ENCODE measurements at places on chromosomes 16 and 17. TPM values are rescaled to one million over a fixed set of nuclear protein-coding genes. Genes with fewer than 3 reads are reported as not detected.

DNA sequence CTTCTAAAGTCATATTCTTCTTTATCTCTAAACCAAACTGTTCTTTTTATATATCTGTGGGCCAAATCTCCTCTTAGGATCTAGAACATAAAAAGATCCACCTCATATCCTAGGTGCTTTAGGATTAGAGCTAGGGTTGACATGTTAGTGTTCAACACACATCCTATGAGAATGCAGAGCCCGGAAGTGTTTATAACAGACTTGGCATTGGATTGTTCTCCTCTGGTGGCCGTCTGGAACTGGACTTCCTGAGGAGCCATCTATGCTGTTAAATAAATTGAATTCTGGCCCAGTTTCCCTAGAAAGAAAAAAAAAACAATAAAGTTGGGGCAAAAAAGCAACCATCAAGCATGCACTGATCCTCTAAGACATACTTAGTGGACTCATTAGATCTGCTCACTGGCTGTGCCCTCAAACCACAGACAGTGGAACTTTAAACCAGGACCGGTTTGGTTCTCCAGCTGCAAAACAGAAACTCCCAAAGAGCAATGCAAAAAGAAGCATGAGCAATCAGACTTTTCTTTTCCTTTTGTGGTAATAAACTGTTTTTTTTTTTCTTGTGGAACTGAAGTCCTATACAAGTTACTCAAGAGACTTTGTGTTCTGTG is 182.5 kb downstream of the ZNF18 start:
- H3K36me3 ChIP-seq = no peaks in the 10 kb centered on the region
- H3K4me1 ChIP-seq = no peaks in the 10 kb centered on the region
- no peak overlapping the region for H3K27ac ChIP-seq

The MT3 gene
- 3.9 TPM for total RNA-seq

DNA sequence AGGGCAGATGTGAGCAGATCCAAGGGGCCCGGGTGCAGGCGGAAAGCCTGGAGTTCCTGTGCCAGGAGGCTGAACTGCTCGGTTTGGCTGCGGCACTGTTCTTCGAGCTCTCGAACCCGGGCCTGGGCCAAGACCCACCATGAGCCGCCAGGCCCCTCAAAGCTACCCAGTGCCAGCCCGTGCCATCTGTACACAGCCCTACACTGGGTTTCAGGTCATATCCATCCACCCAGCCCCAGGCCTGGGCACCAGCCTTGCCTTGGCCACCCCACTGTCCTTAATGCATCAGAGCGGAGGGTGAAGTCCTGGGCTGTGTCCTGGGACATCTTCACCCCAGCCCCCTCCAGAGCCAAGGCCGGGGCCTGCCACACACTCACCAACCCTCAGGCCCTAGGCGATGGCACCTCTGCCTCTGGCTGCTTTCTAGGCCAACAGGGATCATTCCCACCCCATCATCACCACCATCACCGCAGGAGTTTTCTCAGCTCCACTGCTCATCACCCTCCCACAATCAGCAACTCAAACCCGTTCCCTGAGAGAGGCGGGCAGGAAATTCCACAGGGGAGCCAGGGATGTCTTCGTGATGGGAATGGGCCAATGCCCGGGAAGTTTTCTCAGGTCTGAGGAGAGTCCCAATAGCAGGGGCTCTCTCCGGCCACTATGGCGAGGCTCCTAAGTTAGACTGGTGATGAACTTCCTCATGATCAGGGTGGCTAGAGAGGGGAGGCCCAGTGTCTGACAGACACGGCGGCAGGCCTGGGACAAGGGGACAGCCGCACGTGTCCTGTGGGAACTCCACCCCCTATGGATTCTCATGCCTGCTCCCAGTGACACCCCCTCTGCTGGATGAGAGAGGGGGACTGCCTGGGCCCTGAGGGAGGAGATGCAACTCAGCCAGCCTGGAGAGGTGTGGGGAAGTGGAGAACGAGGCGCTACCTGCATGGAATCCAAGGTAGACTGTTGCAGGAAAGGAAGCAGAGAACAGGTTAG is 9.1 kb downstream of the TSPOAP1 start:
- H3K27ac ChIP-seq = peak overlapping the region; percentile 42
- no peak for DNase-seq
- H3K27me3 ChIP-seq = no peaks in the 10 kb centered on the region
- H3K4me3 ChIP-seq = no peak overlapping the region

DNA sequence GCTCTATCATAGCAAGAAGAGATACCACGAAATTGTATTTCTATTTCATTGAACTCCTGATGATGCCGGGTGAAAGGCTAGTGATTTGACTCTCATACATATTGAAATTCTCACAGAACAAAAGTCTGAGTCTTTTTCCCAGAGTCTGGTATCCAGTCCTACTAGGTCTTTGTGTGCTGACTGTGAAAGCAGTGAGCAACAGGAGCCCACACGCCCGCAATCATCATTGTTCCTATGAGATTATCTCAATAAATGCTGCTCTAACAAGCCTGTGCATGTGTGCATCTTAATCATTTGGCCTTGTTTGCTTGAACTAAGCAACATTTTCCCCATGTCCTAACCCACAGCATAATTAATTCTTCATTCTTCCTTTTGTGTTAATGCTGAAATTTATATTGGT is 1466.0 kb downstream of the CDH11 start:
- DNase-seq = no peak
- H3K27me3 ChIP-seq = no peaks in the 10 kb centered on the region
- H3K27ac ChIP-seq = no peak overlapping the region

DNA sequence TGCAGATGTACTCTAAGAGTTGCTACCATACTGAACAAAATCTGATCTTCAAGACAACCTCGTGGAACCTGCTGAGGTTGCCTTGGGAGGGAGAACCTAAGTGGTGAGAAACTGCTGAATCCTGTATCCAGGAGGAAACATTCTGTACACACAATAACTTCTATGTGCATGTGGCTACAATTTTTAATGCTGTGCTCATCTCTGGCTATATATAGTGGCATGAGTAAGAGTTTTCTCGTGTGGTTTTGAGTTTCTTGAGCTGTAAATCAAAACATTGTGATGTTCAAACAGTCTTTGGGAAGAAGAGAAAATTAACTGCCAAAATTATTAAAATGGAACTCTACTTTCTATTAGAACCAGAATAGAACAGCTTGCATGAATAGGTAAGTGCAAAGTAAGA is 206.8 kb downstream of the CA10 start:
- DNase-seq = no peak
- H3K27me3 ChIP-seq = peaks cover 6% of the 10 kb centered on the region
- no peaks in the 10 kb centered on the region for H3K4me1 ChIP-seq

DNA sequence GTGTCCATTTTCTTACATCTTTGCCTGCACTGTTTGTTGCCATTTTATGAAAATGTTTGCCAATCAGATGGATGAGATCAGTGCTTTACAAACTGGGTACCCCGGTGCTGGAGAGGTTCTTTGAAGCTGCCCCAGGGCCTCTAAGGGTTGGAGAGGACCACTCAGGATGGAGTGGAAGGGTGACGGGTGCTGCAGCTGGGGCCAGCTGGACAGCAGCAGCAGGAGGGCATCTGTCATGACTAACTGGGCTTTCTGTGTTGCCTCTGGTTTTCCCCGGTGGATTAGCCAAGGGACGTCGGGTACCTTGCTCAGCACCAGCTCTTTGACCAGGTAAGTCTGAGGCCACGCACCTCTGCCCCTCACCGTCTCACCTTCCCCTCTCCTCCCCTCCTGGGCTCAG is 12.3 kb downstream of the KDM8 start:
- peaks cover 11% of the 10 kb centered on the region for H3K36me3 ChIP-seq
- peaks cover 16% of the 10 kb centered on the region for H3K4me1 ChIP-seq
- no peak overlapping the region for H3K4me3 ChIP-seq

DNA sequence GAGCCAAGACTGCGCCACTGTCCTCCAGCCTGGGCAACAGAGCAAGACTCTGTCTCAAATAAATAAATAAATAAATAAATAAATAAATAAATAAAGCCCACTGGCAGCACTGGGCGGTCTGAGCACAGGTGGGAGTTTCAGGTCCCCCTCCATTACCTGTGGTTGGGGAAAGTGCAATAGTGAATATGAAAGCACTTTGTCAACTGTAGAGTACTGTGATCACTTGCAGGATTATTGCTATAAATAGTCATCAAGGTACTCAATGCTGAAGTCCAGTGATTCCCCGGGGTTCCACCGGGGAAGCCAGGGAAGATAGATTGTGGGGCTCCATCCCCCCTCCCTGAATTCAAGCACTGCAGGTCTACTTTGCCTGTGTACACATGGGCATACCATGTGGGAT is 42.7 kb upstream of the CPNE2 start:
- H3K27me3 ChIP-seq = no peaks in the 10 kb centered on the region
- DNase-seq = no peak
- H3K4me3 ChIP-seq = no peak overlapping the region
- peaks cover 15% of the 10 kb centered on the region for H3K36me3 ChIP-seq
- peaks cover 57% of the 10 kb centered on the region for H3K4me1 ChIP-seq
- H3K27ac ChIP-seq = peak overlapping the region; percentile 81

DNA sequence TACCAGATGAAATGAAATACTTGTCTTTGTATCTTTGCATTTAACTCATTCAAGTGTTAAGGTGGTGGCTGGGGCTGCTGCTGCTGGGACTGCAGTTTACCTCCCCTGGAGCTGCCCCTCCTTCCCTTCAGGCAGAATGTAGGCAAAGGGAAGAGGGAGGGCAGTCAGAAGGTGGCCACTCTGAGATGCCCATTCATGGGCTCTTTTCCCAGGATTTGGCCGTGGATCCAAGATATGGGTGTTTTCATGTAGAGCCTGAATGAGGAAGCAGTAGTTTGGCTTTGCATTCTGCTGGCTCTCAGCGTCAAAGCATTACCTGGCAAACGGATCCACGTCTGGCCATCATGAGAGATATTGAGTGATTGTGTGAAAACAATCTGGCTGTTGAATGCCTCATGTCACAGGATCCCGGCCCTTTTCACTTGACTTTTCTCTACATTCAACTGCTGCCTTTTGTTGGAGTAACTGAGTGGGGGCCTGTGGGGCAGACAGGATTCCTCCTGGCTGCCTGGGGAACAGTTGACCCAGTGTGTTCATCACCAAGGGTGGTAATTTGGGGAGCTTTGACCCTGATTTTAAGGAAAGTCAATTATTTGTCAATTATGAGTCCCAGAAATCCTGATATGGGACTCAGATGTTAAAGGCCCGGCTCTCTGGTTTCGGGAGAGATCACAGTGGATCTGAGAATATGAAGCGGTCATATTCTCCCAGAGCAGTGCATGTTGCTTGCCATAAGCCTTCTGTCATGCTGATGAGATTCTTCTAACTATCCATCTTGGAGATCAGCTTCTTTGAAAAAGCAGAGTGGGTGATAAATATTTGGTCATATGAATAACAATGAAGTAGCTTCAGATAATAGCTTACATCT is 236.8 kb downstream of the IRX3 start:
- H3K4me3 ChIP-seq = no peak overlapping the region
- no peaks in the 10 kb centered on the region for H3K4me1 ChIP-seq
- H3K36me3 ChIP-seq = no peaks in the 10 kb centered on the region
- no peak for DNase-seq
- no peak overlapping the region for H3K27ac ChIP-seq
- H3K27me3 ChIP-seq = no peaks in the 10 kb centered on the region

The CEP295NL gene
- 0.12 TPM for total RNA-seq

The CIITA gene
- 3.1 TPM for total RNA-seq

DNA sequence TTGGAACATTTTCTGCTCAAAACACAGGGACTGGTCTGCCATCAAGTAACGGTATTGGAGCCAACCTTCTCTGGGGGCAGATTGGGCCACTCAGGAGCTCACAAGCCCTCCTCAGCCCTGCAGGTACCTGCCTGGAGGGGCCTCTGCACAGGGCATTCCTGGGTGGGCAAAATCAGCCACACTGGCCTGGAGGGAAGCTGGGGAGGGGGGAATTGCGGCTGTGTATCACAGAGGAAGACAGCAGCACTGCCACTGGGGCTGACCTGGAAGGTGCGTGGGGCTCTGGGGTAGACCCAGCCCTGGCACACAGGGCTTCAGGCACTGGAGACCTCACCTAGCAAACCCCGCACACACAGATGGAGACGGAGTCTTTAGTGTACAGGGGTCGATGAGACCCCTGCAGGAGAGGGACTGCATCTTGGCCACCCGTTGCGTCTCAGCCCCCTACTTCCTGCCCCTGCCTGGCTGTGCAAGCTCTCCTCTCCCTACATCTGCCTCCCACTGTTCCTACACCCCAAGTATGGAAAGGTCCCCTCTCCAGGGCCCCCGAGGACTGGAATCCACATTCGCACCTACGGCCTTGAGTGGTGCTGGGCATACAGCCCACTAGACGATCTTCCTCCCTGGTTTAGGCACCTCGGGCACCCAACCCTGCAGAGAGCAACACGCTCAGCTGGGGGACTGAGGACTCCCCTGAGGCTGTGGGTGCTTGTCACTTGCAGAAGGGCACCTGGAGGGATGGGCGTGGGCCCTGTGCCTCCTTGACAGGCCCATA is 7.1 kb upstream of the SRRM2 start:
- H3K27me3 ChIP-seq = no peaks in the 10 kb centered on the region
- H3K27ac ChIP-seq = no peak overlapping the region
- H3K4me3 ChIP-seq = no peak overlapping the region
- H3K36me3 ChIP-seq = peaks cover 2% of the 10 kb centered on the region
- H3K4me1 ChIP-seq = peaks cover 10% of the 10 kb centered on the region
- DNase-seq = no peak

DNA sequence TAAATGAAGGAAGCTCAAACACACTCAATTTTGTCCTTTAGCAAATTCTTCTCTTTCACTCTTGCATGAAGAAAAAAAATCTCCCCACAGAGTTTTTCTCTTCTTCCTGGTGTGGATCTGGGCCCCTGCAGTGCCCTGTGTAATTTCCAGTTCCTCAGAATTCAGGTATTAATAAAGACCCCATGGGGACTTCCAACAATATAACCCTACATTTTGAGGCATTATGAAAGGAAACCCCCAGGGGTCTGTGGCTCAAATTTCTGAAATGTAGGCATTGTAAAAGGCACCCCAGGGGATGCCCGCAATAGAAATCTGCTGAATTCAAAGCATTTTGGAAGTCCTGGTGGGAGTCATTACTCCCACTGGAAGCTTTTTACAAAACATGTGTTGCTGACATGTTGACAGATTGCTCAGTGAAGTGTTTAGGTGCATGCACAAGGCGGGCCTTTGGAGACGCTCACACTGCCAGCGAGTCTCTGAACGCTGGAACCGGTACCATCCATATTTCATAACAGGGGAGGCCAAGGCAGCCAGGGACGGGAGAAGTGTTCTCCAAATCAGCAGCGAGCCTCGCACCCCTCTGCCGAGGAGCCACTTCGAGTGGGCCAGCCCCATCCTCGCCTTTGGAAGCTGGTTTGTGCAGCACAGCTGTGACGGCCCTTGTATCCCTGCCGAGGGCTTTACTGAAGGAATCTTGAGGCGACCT is 154.0 kb downstream of the ZNF423 start:
- H3K27ac ChIP-seq = no peak overlapping the region
- DNase-seq = no peak
- peaks cover 16% of the 10 kb centered on the region for H3K27me3 ChIP-seq
- H3K36me3 ChIP-seq = no peaks in the 10 kb centered on the region
- H3K4me3 ChIP-seq = no peak overlapping the region

- peak within 1 kb of the TSS; percentile 85 for H3K4me3 ChIP-seq
- H3K4me1 ChIP-seq = peaks cover 11% of the 10 kb centered on the region
- no peaks in the 10 kb centered on the region for H3K36me3 ChIP-seq
- no peaks in the 10 kb centered on the region for H3K27me3 ChIP-seq
- peak; percentile 94 for DNase-seq
These were observed at the start of gene NLE1 for GRCh38 chr17:35141681-35142466. NLE1 (minus strand) TSS chr17:35142303; CDS start chr17:35142275, 28 bp downstream.

The GPR139 gene
- not detected for total RNA-seq

The MYH1 gene
- not detected for total RNA-seq

All from activated T-cell treated with anti-CD3 and anti-CD28 coated beads, Interleukin-2, amount 50 U/mL, for 72 hours (primary cell).